ENCODE measurements at places on chromosomes 11 and 22.

DNA sequence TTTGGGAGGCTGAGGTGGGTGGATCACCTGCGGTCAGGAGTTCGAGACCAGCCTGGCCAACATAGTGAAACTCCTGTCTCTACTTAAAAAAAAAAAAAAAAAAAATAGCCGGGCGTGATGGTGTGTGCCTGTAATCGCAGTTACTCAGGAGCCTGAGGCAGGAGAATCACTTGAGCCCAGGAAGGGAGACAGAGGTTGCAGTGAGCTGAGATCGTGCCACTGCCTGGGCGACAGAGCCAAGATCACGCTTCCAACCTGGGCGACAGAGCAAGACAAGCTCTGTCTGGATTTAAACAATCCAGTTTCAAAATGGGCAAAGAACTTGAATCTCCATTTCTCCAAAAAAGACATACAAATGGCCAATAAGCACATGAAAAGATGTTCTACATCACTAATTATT, 12.5 kb downstream of the LMO2 start:
- DNase-seq: no peak

DNA sequence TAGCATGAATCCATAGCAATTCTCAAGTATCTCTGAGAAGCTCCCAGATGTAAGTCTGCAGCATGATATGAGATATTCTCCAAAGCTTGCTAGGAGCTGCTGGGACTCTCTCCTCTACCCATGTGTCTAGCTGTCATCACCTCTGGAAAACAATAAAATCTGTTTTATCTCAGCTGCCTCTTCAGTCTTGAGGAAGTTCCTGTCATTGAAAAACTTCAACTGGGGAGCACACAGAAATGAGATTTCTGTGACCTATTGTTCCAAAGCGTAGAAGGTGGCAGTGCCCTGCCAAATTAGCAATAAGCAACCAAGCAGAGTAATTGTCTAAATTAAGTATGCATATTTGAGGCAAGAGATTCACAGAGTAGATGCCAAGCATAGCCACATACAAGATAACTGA, 1380.6 kb upstream of the RAG2 start:
- no peak for DNase-seq

- DNase-seq: no peak
Observed at GRCh38 chr11:63910675-63911074, 6.3 kb downstream of the RCOR2 start.

- no peak for DNase-seq
Observed at GRCh38 chr22:44068422-44069191, 44.5 kb downstream of the PARVB start.

- DNase-seq: no peak
Observed at GRCh38 chr22:37369483-37369882, 57.8 kb downstream of the ELFN2 start.

- no peak for DNase-seq
Observed at GRCh38 chr22:46241396-46242007, 8.6 kb downstream of the CDPF1 start.

DNA sequence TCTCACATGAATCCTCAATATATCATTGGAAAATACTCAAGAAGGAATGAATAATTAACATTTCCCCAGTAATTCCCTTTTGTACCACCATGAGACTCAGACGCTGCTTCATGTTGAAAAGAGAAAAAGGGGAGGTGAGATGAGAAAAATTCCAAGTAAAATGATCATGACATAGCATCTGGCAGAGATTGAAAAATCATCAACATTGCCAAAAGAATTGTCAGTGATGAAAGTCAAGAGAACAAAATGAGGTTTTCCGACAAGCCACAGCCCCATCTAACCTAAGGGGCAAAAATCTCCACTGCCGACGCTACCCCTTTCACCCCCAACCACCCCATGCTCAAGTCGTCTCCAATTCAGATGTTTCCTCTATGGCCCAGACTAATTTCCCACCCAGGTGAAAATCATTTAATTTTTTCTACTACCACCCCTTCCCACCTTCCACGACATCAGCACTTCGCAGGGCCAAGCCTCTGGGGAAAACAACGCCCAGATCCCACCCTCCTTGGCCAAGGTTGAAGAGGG, 1.2 kb downstream of the RAB6A start:
- DNase-seq: no peak

- DNase-seq: no peak
Observed at GRCh38 chr11:104812103-104812788, 86.0 kb downstream of the CASP12 start.

- DNase-seq: no peak
Observed at GRCh38 chr11:2426221-2426620, 18.1 kb downstream of the TRPM5 start.

GRCh38 chr22:48858856-48859255, 968.8 kb downstream of the BRD1 start:
- DNase-seq: no peak

DNA sequence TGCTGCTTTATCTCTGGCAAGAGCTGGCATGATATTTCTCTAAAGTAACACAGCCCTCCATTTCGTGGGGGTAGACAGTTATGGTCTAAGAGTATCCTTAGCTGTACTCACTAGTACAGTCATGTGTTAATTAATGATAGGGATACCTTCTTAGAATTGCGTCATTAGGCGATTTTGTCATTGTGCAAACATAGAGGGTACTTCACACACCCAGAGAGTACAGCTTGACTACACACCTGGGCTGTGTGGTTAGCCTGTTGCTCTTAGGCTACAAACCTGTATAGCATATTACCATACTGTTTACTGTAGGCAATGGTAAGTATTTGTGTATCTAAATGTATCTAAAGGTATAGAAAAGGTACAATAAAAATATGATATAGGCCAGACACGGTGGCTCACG, 17.0 kb downstream of the XRCC6 start:
- no peak for DNase-seq

GRCh38 chr11:69653406-69653960, 12.5 kb downstream of the CCND1 start:
- DNase-seq: no peak

DNA sequence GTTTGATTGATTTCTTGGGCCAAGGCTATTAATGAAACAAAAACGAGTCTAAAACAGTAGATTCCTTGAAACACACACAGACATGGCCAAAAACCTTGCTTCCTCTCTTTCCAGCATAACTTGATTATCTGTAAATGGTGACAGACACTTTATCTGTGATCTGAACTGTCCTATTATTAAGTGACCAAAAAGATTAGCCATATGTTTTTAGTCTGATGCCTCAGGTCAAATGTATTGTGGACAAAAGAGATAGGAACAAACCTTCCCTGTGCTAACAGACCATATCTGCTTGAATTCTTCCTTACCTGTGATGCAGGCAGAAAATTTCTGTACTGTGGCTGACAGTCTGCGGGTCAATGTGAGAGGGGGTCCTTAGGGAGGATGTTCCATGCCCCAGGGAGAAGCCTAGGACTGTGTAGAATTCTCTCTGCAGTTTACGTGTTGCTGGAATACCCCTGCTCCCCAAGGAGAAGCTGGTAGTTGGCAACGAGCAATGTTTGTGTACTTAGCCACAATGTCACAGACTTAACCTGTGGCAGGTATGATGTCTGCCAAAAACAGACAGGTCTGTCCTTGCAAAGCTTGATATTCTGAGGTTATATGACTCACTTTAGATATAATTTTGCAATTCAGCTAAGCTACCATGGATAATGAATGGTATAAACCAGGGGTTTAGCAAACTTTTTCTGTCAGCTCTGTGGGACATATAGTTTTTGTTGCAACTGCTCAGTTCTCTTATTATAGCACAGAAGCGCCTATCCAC, 31.2 kb downstream of the C11orf71 start:
- DNase-seq: no peak

- DNase-seq: no peak
Observed at GRCh38 chr11:83612891-83613766, 327.0 kb upstream of the CCDC90B start.

- no peak for DNase-seq
Observed at GRCh38 chr11:61270354-61271076, 24.6 kb downstream of the VWCE start.

- DNase-seq: no peak
Observed at GRCh38 chr22:49411236-49411635, 416.4 kb downstream of the BRD1 start.

- no peak for DNase-seq
Observed at GRCh38 chr11:255176-255575, 18.4 kb downstream of the PSMD13 start.

- no peak for DNase-seq
Observed at GRCh38 chr11:26557666-26558065, 14.4 kb downstream of the MUC15 start.

GRCh38 chr11:118948000-118948399, 8.1 kb upstream of the UPK2 start:
- no peak for DNase-seq

DNA sequence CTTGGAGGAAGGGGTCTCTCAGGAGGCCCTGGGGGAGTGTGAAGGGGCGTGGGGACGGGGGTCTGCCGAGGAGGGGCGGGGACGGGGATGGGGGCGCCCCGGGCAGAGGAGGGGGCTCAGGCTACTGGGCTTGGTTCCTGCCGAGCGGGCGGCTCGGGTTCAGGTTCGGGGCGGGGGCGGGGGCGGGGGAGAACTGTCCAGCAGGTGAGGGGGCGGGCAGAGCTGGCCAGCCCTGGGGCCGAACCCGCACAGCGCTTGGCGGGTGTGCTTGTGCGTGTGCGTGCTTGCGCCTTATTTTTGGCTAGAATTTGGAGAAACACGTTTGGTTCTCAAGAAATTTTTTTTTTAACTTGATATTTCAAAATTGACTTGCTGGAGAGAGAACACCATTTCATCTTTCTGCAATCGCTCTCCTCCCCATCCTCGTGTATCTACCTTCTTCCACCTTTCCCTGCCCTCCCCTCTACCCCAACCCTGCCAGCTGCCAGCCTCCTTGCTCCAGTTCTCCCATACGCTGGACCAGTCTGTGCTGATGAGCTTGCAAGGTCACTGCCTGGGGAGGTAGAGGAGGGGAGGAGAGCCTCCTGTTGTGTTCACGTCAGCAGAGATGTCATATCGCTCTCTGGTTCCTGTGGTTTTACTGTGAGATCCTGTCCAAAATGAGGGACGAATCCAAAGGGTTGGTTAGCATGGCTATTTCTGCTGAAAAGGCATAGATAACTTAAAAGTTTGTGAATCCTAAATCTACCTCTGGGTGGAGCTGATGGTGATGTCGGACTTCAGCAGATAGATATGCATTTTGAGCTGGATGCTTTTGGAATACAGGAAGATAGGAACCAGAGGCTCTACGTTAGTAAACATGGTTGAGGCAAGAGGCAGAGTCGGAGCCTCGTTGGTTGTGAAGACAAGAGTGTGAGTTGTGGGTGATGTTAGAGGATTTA, 668 bp downstream of the MADD start:
- DNase-seq: peak; percentile 27

- no peak for DNase-seq
Observed at GRCh38 chr11:68659158-68659921, 25.0 kb upstream of the GAL start.

DNA sequence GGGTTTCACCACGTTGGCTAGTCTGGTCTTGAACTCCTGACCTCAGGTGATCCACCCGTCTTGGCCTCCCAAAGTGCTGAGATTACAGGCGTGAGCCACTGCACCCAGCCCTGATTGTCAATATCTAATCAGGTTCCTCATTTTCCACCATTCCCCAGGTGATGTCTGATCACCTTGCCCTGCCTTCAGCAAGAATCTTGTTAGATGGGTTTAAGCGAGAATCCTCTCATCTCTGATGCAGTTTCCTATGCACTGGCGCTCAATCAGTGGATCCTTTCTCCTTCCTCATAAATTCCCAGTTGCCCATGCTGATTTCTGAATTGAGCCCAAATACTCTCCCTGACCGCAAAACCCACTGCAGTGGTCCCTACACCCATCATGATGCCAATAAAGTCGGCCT, 664 bp upstream of the ZC3H7B start:
- DNase-seq: no peak

- DNase-seq: no peak
Observed at GRCh38 chr22:21673534-21674321, 7.9 kb downstream of the PPIL2 start.

DNA sequence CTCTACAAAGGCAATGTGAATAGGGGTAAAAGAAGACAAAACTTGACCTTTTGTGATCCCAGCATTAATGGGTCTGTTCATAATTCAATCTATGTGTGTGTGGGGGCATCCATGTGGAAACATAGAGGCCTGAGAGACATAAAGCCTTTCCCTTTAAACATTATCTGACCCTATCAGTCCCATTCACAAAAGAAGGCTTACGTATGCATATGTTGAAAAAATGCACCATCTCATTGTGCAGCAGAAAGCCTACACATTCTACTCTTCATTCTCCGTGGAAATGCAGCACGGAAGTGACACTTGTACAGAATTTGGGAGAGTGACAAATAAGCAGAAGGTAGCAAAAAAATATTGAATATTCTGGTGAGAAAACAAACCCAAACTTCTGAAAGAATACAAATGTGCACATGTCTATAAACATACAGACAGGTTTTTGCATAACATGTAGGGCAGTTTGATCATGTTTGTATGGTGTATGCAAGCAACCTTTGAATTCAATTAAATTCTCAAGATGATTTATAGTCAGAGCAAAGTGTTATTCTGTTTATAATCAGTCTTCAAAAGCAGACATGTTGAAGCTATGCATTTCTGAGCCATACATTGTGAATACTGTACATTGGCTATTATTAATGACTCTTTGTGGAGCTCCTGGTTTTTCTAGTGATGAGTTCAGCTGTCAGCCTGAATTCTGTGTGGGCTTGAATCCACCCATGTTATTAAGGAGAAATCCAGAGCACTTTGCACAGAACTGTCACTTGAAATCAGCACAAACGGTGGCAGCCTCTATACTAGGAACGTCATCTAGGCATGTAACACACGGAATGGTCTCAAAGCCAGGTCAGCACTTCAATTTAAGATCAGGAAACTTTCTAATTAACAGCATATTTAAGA, 236.8 kb downstream of the DCDC1 start:
- DNase-seq: no peak

DNA sequence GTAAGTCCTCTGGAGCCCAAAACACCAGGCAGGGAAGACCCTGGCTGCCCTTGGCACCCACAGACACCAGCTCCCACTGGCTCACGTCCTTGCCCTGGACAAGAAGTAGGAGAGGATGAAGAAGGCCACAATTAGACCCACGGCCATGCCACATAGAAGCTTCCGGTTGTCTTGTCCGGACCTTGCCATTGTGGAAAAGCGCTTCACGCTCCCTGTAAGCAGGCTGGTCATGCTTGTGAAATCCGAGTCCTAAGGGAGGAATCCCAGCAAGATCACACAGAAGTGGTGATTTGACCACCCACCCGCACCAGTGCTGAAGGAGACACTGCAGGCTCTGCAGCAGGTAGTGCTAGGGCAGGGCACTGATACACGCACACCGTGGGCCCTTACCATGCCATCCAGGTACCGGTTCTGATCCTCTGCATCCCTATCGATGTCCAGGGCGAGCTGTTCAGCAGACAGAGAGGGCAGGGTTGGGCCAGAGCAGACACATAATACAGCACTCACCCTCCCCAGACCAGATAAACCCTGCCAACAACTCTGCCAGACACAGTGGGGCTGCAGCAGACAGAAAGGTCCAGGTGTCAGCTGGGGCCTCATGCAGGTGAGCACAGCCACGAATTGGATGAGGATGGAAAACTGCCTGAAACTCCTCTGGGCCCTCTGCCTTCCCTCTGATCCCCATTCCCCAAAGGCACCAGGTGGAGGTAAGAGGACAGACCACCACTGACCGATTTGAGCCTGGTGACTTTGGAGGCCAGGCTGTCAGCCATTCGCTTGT, 1.8 kb downstream of the BET1L start:
- DNase-seq: peak; percentile 1
